ENCODE measurements at places on chromosomes 7 and 10. TPM values are rescaled to one million over a fixed set of nuclear protein-coding genes. Genes with fewer than 3 reads are reported as not detected.

The SMARCD3 gene
- 33.2 TPM for total RNA-seq

DNA sequence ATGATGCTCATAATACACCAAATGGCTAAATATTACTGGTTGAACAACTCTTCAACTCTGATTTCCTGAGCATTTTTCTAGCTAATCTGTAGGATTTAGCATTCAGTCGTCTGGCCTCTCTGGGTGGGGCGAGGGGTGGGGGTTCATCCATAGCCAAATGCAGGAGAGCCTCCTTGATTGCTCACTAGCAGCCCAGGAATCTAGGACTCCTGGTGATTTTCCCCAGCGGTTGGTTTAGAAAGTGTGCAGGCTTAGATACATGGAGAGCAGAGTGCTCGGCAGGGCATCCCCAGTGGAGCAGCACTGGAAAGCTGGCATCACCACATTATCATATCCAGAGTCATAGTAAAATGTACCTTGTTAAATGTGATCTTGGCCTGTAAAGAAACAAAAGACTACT lies 136.1 kb downstream of the DYNC1I1 start:
- no peak for DNase-seq

The BLNK gene
- 7.3 TPM for total RNA-seq

DNA sequence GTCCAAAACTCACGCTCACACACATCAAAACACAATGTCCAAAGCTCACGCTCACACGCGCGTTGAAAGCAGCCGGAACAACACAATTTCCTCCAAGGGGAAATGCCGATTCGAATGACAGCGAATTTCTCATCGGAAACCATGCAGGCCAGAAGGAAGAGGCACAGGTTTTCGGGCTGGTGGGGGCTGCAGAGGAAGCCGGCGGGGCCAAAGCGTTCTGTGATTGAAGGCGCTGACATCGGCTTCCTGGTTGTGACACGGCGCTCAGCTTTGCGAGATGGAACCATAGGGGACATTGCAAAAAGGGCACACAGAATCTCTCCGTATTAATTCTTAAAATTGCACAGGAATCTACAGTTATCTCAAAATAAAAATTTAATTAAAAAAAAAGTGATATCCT lies 61.3 kb downstream of the FOXL3 start:
- no peak for DNase-seq

DNA sequence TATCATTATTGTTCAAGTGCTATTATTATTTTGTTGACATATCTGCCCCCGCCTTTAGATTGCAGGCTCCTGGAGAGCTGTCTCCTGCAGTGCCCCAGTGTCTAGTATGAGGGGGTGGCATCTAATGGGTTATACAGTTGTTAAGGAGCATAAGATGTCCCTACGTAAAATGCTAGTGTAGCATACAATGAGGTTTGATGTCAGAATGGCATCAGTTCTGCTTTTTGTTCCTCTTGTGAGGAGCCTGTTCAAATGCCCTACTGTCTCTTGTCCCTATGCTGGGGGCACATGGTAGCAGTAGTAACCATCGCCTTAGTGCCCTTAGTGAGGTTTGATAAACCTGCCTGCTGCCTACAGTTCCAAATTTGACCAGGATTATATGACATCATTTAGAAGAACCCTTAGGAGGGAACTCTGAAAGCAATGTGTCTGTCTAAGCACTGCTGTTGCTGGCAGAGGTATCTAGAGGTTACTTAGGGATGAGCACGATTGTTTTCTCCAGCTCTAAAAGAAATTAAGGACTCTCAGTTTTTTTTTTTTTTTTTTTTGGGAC lies 9.7 kb downstream of the CREM start:
- no peak for DNase-seq

DNA sequence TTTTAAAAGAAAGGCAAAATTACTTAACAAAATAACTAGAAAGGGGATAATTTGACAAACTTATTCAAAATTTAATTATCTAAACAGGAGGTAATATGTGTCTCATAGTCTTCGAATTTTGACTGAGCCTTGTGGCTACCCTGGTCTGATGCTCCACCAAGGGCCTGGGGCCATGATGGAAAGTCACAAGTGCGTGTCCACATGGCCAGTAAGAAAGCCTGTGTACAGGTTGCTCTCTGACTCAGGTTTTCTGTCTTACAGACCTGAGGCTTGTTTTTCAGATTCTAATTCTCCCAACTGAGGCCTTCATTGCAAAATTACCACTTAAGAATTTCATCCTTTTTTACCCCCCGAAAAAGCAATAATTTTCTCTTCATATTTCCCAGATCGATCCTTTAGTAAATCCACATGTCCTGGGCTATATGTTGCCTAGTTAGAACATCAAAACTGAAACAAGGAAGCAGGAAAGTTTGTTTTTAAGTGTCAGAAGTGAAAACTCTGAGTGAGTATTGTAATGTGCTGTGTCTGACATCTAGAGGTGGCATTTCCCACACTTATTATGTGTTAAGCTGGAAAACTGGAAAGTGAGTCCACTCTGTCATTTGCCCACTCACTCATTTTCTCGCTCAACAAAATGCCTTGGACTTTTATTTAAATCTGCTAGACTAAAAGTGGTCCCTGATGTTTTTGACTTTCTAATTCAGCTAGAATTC lies 10.0 kb downstream of the CYP3A43 start:
- DNase-seq, result no peak

DNA sequence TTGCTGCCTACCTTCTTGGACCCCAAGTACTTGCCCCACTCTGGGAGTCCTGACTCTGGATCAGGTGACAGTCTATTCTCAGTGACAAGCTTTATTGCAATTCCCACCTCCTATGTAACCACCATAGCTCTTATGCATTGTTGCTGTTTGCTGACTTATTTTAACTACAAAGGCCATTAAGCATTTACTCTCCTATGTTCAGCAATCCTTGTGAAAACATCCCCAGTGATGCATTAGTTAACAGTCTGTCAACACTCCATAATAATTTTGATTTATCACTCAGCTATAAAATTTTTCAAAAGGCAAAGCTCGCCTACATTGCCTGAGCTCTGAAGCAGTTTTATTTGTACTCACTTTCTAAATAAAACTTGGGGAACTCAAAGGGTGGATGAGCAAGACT lies 871.8 kb upstream of the SORCS1 start:
- no peak for DNase-seq

The KCNK18 gene
- total RNA-seq, result not detected

DNA sequence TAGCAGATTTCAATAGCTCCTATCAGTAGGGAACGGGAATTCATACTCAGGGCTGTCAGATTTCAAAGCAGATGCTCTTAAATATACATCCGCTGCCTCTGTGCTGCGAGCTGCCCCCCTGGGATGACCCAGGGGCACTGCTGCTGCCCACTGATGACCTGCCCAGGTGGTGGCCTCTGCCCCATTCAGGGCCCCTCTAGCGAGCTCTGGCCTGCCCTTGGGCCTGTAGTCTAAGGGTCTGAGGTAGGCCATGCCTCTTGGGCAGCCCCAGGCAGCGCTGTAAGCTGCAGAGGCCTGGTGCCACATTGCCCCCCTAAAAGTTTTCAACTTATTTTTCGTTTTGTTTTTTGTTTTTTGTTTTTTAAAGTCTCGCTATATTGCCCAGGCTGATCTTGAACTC lies 50.6 kb upstream of the SH2B2 start:
- DNase-seq, result no peak

- DNase-seq, result no peak
Measured at GRCh38 chr10:8987712-8988111, 933.2 kb downstream of the GATA3 start.

DNA sequence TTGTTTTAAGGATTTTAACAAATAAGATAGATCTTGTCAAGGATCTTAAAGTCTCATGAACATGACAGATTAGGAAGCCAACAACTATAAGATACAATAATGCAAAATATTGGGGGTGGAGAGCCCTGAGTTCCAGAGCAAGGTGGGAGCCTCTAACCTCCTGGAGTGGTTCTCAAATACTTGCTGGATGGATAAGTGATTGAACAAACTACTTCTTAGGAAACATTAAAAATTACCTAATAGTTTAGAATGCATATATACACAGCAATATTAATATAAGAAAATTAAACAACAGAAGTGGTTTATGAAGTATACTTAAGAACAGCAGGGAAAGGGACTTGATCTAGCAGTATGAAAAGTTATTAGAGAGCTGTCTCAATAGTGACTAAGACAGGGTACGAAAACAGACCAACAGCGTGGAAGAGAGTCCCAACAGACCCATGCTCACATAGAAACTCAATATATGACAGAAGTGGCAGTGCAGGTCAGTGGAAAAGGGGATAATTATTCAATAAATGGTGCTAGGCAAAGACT lies 28.3 kb downstream of the CRPPA start:
- DNase-seq, result no peak

DNA sequence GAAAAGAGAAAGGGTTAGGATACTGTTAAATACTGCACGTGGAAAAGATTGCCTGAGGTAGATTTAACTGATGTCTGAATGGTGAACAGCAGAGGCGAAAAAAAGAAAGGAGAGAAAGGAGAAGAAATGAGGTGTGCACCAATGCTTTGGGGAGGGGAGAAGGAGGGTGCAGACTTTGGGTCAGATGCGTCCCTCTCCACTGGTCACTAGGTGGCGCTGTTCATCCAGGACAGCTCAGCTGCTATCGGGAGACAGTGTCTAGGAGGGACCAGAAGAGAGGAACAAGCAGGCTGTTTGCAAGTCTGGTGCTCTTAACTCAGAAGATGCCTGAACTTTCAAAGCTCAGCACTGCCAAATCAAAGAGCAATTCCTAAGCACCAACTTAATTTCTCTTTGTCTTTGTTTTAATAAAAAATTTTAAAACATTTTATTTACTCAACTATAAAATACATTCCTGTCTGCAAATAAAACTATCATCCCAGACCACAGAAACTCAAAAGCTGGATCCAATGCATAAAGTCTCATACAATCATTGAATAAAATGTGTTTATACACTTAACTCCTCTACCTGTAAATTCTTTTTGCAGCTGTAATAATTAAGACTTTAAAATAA lies 83.9 kb upstream of the PDLIM1 start:
- DNase-seq, result no peak

GRCh38 chr10:86363184-86363832 lies 3.3 kb downstream of the GRID1 start:
- DNase-seq, result no peak

The UNCX gene
- total RNA-seq, result not detected

- DNase-seq, result no peak
Measured at GRCh38 chr10:117074621-117075020, 63.4 kb downstream of the VAX1 start.

- no peak for DNase-seq
Measured at GRCh38 chr7:157469181-157470016, 132.6 kb downstream of the DNAJB6 start.

The ABHD11 gene
- 5.8 TPM for total RNA-seq

DNA sequence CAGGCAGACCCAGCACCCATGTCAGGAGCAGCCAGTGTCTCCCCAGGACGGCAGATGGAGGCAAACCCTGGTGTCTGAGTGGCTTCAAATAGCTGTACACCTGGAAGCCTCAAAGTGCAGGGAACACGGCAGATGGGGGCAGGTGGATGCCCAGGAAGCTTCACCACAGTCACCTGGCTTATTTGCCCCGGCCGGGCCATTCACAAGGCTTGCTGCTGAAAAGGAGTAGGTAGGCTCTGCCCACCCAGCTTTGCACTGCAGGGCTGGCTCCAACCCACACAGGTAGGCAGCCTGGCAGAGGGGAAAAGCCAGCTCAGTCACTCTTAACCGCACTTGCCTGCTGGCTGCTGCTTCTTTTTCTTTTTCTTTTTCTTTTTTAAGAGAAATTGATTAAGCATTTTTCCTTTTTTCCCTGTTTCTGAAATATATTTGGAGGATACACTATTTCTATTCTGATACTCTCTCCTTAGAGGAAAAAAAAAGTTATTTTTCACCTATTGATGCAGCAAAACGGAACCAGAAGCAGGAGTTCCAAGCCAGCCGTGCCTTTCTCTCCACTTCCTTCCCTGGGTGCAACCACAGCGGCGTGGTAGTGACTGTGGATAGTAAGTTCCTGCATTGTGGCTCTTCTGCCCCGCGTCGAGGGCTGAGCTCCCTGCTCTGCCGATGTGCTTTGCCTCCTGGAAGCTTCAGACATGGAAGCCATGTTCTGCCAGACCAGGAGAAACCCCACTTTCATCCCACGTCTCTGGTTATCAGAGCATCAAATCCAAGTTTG lies 118.3 kb downstream of the KLF6 start:
- no peak for DNase-seq

The TECTB gene
- total RNA-seq, result not detected

The CLRN3 gene
- 0.42 TPM for total RNA-seq

GRCh38 chr7:23955145-23955544 lies 245.1 kb downstream of the STK31 start:
- no peak for DNase-seq

The CYP26C1 gene
- not detected for total RNA-seq

- no peak for DNase-seq
Measured at GRCh38 chr10:36621346-36621745, 504.1 kb upstream of the ANKRD30A start.

DNA sequence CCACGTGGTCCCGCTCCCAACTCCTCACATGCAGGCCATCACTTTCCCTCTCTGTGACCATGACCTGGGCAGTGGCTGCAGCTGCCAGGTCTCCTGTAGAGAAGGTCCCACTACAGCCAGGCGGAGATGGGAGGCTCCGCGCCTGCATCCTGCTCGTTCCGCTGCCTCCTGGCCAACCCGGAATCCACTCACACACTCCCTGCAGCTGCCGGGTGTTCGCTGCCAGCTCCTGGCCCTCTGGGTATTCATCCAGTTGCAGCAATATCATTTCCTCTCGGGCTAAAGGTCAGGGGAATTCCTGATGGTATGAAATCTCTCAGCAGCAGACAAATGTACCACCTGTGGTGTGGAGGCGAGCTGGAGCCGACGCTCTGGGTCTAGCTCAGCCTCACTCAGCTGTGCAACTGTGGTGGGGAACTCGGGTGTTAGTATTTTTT lies 65.7 kb downstream of the TLL2 start:
- DNase-seq, result no peak

GRCh38 chr10:77638321-77639101 lies 903 bp upstream of the KCNMA1 start:
- no peak for DNase-seq

DNA sequence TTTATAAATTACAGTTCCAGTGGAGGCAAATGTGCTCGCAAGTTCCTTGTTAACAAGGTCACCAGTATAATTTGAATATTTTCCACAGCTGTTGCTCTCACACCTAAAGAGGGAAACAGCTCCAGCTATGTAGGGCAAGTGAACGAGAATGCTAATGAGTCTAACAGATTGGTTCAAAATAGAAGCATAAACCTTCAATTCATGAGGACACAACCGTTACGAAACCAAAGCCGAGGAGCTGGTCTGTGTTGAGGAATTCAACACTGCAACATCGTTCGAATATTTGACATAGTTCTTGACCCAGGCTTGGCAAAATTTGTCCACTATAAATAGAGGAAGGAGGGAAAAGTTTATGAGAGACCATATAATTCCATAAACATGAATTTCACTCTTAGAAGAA lies 161.3 kb downstream of the KLF6 start:
- DNase-seq, result no peak

DNA sequence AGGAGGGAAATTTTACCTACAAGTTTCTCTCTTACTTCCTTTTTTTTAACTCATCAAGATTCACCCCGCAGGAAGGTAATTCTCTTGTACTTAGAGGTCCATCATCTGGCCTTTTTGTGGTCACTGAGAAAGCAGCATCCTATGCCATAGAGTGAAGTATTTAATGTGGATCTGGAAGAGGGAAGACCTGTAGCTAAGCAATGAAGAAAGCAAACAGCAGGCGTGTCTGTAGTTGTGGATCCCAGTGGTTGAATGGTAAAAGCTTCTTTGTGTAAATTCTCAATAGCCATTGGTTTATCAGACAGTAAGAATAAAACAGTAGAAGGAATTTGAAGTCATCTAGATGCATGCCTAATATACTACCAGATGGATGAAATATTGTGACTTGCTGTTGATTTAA lies 196.4 kb downstream of the ANKRD7 start:
- DNase-seq, result no peak

The GHRHR gene
- total RNA-seq, result not detected

The IFIT1B gene
- total RNA-seq, result 2.2 TPM

The CUZD1 gene
- 0.63 TPM for total RNA-seq

The ANXA8 gene
- 7.7 TPM for total RNA-seq

Measured in urinary bladder (tissue), 4 donors.